ENCODE measurements at places on chromosomes 16 and 17.

GRCh38 chr17:81249223-81250040, 10.3 kb downstream of the NDUFAF8 start:
- no peak for DNase-seq

- no peak for DNase-seq
These were observed 250.5 kb downstream of the CPPED1 start for GRCh38 chr16:12553191-12553590.

GRCh38 chr16:69328854-69329316, 1.5 kb downstream of the PDF start:
- DNase-seq: peak; percentile 50

GRCh38 chr16:85943711-85944110, 44.7 kb downstream of the IRF8 start:
- DNase-seq: no peak

- no peak for DNase-seq
These were observed 273.4 kb downstream of the NTN1 start for GRCh38 chr17:9294661-9295210.

DNA sequence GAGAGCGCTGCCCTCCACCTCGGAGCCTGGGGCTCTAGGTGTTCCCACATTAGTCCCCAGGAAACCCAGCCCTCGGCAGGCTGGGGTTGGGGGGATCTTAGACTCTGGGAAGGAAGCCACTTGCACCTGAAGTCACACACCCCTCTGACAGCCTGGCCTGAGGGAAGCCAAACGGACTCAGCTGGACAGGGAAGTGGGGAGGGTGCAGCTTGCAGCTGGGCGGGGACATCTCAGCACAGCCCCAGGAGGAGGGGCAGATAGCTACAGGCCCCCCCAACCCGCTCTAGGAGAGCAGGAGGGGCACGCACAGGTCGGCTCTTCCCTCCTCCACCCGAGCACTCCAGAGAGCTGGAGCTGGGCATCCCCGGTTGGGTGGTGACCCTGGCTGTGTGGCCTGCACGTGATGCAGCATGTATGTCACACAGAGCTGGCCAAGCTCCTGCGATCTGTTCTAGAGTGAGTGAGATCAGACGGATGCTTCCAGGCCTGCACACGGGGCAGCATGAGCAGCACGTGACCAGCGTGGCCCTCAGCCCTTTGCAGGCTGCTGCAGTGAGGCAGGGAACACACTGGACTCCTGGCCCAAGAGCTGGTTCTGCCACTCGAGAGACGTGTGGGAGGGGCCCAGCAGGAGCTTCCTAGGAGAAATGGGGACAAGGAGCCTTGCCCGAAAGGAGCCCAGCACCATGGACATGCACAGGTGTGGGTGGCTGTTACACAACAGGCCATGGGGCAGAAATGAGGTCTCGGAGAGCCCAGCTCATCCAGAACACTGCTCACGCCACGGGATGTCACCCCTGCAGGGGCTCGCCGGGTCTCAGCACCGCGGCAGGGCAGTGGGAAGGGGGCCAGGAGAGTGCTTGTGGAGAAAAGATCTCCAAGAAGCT, 15.4 kb downstream of the KIFC3 start:
- DNase-seq: no peak

- no peak for DNase-seq
These were observed 249.6 kb downstream of the ENGASE start for GRCh38 chr17:79324194-79324593.

GRCh38 chr16:6753553-6753952, 579.1 kb upstream of the RBFOX1 start:
- DNase-seq: no peak

GRCh38 chr17:30104575-30105339, 11.9 kb upstream of the NSRP1 start:
- peak; percentile 80 for DNase-seq

- DNase-seq: peak; percentile 72
These were observed 25.5 kb downstream of the MYOCD start for GRCh38 chr17:12691173-12691572.

DNA sequence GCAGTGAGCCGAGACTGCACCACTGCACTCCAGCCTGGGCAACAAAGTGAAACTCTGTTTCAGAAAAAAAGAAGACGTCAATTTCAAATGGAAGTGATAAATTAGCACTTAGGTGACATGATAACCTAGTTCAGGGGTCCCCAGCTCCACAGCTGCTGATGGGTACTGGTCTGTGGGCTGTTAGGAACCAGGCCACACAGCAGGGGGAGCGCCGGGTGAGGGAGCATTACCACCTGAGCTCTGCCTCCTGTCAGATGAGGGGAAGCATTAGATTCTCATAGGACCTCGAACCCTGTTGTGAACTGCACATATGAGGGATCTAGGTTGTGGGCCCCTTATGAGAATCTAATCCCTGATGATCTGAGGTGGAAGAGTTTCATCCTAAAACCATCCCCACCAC, 253.0 kb downstream of the FOXL1 start:
- DNase-seq: no peak

DNA sequence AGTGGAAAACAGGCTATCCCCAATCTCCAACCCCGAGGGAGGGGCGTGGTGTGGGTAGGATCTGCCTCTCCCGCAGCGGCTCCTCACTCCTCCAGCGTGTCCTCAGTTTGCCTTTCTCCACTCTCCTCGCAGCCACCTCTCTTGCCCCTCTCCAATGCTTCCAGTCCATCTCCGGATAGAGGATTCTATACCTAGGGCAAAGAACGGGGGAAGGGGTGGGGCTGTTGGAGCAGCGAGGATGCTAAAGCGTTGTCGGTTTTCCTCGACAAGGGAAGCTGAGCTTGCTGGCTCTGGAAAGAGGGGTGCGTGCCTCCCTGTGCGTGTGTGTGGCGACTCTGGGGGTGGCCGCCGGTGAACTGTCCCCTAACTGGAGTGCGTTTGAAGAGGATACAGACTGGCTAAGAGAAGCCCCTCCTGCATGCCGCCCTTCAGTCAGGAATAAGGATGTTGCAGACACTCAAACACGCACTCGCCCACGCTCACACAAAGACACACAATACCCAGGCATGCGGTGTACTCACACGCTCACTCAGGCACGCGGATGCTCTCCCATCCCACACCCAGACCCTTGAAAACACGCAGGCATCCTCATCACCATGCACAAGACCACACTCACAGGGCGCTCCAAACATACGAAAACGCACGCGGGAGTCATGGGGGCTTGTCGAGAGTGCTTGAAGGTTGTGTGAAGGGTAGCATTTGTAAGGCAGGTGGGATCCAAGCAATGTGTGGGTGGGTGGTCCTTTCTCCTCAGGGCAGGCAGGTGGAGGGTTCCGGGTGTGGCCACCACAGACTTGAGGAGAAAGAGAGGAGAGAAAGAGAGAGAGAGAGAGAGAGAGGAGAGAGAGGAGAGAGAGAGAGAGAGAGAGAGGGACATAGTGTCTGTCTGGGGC, 655 bp upstream of the GPR139 start:
- DNase-seq: no peak

- no peak for DNase-seq
These were observed 4.5 kb upstream of the CMTM4 start for GRCh38 chr16:66701026-66701425.

GRCh38 chr16:2912330-2913199, 834 bp downstream of the FLYWCH1 start:
- DNase-seq: peak; percentile 70

DNA sequence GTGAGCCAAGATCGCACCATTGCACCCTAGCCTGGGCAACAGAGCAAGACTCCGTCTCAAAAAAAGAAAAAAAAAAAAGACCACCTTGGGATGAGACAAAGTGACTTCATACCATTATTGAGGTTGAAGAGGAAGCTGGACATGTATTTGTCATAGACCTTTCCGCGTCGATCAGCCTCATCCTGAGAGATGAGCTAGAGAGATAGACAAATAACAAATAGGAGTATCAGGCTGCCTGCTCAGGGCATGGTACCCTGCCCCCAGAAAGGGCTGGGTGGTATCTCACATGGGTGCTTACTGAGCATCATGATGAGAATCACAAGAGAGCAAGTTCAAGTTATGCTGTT, 22.1 kb downstream of the CNTNAP1 start:
- DNase-seq: no peak

DNA sequence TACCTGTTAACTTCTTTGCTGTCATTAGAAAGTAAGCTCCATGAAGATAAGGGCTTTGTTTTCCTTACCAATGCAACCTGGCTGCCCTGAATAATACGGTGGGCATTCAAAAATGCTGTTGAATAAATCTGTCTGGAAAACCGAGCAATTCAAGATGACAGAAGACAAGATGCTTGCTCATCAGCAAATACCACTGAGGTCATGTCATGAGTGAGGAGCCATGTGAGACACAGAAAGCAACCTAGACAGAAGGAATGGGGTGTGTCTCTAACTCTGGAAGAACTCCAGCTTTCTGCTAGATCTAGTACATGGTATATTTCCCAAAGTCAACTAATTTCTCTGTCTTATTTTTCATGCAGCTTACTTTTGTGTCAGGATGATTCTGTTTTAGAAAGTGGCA, 64.2 kb downstream of the STH start:
- peak; percentile 89 for DNase-seq

DNA sequence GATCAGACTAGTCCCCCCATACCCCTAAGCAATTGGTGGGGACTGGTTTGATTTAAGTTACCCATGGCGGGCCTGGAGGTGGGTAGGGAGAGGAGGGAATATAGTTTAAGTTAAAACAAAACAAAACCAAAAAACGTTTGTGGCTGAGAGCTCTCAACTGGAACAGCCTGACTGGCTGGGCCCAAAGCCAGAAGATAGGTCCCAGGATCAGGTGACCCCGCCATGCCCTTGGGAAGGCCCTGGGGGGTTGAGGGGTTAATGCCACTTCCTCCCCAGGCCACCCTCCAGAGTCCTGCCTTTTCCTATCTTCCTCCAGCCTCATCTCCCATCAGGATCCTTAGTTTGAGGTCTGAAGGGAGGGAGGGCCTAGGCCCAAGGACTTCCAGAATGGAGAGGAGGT, 82.3 kb upstream of the LHX1 start:
- DNase-seq: no peak

- DNase-seq: no peak
These were observed 555 bp downstream of the NUP88 start for GRCh38 chr17:5418858-5419355.

- no peak for DNase-seq
These were observed 231.6 kb upstream of the DYNLRB2 start for GRCh38 chr16:80309178-80309577.

GRCh38 chr17:80000981-80001775, 34.5 kb downstream of the TBC1D16 start:
- DNase-seq: no peak

DNA sequence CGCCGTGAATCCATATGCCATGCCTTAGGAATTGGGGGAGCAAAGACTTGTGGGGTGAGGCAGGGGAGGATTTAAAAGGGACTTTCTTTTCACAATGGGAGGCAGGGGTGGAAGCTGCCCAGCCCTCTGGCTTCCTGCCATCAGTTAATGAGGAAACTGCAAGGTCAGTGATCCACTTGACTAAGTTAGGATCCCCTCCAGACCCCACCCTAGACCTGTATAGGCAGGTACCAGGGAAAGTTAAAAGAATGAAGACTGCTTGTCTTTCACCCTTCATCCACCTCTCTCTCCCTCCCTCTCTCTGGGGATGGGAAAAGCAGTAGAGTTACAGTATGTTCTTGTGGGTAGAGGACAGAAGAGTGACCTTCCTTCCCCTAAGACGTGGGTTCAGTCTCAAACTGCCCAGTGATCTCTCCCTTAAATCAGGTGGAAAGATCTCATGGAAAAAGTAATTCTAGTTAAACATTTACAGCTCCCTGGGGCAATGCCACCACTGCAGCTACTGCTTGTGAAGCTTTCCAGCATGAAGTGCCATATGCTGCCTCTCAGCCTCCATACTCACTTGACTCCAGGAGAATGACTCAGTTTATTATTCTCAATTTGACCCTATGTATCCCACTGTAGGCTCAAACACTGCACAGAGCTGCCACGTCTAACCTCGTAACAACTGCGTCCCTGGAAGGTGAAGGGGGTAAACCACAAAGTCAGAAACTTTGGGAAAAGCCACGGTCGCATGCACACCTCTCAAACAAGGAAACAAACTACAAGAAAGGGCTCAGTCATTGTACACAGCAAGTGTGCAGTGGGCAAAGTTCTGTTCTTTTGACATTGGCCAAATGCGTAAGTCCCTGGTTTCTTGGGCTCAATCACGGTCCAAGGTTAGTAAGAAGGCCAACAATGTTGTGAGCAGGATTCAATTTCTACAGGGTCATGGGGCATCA, 1.2 kb downstream of the COA3 start:
- DNase-seq: no peak

DNA sequence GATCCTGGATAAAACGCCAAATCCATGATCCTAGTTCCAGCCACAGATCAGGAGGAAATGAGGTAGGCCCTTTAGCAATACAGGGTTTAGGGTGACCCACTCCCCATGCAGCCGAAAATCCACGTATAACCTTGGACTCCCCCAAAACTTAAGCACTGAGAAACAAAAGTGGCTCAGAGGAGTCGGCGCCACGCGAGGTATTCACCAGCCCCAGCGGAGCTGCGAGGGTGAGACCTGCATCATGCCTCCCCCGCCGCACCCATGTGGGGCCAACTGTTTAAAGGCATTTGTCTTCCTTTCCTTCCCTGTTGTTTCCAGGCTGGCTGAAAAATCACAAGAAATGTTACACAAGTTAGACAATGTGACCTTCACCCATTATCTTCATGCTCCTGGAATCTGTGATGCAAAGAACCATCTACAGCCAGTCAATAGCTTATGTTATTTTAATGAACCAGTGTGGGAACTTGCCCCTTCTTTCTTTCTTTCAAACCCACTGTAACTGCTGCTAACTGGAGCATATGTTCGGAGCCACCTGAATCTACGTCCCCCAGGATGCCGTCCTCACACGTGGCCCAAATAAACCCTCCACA, 98.2 kb upstream of the METRNL start:
- no peak for DNase-seq

- no peak for DNase-seq
These were observed 26.1 kb downstream of the SLC5A11 start for GRCh38 chr16:24871891-24872290.

GRCh38 chr16:73040136-73040535, 7.8 kb downstream of the ZFHX3 start:
- DNase-seq: no peak

- DNase-seq: no peak
These were observed 6.9 kb downstream of the MLLT6 start for GRCh38 chr17:38711792-38712571.

- DNase-seq: no peak
These were observed 12.1 kb upstream of the ZFHX3 start for GRCh38 chr16:73059779-73060615.

DNA sequence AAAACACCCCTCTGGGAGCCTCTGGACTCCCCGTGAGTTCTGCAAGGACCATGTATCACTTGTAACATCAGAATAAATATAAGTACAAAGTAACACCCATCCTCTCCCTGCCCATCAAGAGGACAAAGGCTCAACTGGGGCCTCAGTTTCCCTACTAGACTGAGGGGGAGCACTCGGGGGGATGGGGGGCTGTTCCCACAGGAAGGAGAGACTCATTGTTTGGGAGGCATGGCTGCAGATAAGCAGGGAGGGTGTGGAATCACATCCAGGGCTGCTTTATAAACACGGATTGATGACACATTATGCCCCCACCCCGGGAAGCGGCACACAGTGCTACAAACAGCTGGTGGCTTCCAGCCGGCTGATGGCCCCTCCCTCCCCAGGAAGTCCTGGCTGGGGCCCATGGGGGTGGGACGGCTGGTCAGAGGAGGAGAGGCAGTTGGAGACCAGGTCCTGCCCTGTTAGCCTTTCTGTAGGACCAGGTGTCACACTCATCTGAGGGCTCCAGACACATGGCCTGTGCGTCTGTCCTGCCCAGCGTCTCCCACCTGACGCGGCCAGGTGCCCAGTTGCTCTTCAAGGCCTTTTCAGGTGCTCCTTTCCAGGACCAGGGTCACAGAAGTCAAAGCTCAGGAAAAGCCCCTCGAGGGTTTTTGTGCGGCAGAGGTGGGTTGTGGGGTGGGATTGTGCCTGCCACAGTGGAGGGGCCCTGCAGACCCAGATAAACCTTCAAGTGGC, 1.3 kb upstream of the MPG start:
- peak; percentile 79 for DNase-seq

- no peak for DNase-seq
These were observed 16.9 kb downstream of the PDZD9 start for GRCh38 chr16:21984062-21984461.

All from AG10803 (cell line).